ENCODE measurements at places on chromosomes 7 and 10. TPM values are rescaled to one million over a fixed set of nuclear protein-coding genes. Genes with fewer than 3 reads are reported as not detected.
A peak's percentile ranks its signal among the peaks of the same experiment; 100 is the strongest.

TBX20 gene
- 3.2 TPM for total RNA-seq

DNA sequence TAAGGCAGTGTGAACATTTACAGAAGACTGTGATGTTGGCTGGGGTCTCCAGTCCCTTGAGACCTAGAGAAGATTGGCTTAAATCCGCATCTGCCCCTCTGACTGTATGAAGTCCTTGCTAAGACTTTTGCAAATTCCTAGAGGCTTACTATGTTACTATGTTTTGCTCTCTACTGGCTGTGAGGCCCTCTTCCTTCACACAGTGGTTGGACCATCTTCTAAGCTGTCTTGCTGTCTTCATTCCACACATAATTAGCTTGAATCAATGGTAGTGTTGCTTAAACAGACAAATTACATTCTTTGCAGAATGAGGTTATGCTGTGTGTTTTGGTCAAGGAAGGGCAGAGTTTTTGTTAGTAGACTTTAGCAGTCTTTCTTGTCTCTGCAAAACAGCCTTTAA lies 658.0 kb downstream of the TYW1 start:
- H3K27ac ChIP-seq = no peak overlapping the region
- no peaks in the 10 kb centered on the region for H3K27me3 ChIP-seq
- no peak for DNase-seq
- no peaks in the 10 kb centered on the region for H3K36me3 ChIP-seq
- no peaks in the 10 kb centered on the region for H3K4me1 ChIP-seq
- H3K4me3 ChIP-seq = no peak overlapping the region

DNA sequence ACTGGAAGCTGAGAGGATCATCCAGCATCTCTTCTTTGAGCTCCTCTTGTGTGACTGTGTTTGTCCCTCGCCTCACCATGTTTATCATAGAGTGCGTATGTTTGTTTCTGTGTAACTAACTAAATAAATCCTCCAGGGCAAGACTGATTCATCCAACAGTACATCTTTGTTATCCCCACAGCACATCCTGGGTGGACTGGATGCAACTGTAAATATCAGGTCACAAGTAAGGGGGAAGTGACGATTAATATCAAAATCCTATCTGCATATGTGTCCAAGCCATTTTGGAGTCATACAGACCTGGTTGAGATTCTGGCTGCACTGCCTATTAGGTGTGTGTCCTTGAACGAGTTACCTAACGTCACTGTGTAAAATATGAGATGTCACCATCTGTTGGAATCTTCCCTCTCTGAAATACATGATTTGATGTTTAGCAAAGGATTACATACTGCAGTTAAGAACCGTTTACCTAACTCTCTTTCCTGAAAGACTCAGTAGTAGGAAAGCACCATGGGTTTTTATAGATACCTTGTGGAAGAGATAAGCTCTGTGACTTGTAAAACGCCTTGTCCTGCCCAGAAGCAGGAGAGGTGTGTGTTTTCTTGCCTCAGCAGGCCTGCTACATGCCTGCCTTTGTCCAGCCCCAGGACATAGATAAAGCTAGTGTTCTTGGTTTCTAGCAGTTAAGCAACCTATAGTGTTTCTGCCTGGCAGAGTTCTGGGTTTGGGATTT lies 25.8 kb downstream of the WBP1L start:
- no peaks in the 10 kb centered on the region for H3K36me3 ChIP-seq
- peaks cover 20% of the 10 kb centered on the region for H3K4me1 ChIP-seq
- peak overlapping the region; percentile 33 for H3K27ac ChIP-seq
- no peak overlapping the region for H3K4me3 ChIP-seq
- peak; percentile 76 for DNase-seq

AKR1C1 gene
- 0.81 TPM for total RNA-seq

LIPK gene
- not detected for total RNA-seq

GRCh38 chr7:7790041-7790741 lies 71.8 kb upstream of the RPA3 start:
- no peak for DNase-seq
- H3K27ac ChIP-seq = no peak overlapping the region

GRCh38 chr10:43225787-43226153 lies 41.1 kb downstream of the RASGEF1A start:
- no peaks in the 10 kb centered on the region for H3K36me3 ChIP-seq
- no peak overlapping the region for H3K4me3 ChIP-seq
- H3K4me1 ChIP-seq = no peaks in the 10 kb centered on the region

DNA sequence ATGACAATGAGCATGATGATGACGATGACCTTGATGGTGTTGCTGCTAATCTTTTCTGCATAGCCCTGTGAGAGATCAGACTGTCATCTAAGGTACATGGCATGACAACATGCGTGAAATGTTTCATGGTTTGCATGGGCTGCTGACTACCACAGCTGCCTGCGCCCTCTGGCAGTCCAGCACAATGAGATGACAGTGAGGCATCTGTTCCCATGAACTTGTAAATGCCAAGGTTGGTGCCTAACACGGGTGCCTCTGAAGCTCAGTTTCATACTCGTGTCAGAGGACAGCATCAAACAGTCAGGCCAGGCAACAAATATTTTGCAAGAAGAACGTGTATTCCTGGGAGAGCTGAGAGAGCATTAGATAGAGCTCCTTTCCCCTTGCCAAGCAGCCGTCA lies 122.0 kb upstream of the PRKCQ start:
- no peak overlapping the region for H3K27ac ChIP-seq
- no peak overlapping the region for H3K4me3 ChIP-seq
- peaks cover 14% of the 10 kb centered on the region for H3K4me1 ChIP-seq
- no peaks in the 10 kb centered on the region for H3K36me3 ChIP-seq
- no peak for DNase-seq

ERV3-1 gene
- 1.5 TPM for total RNA-seq

- H3K36me3 ChIP-seq = no peaks in the 10 kb centered on the region
- H3K27ac ChIP-seq = no peak overlapping the region
- H3K27me3 ChIP-seq = no peaks in the 10 kb centered on the region
- no peak for DNase-seq
- no peak overlapping the region for H3K4me3 ChIP-seq
Measured at GRCh38 chr7:152574892-152575548, 100.9 kb downstream of the XRCC2 start.

- no peak within 1 kb of the TSS for H3K27ac ChIP-seq
- H3K4me3 ChIP-seq = no peak within 1 kb of the TSS
- no peaks in the 10 kb centered on the region for H3K4me1 ChIP-seq
- DNase-seq = no peak
- no peaks in the 10 kb centered on the region for H3K27me3 ChIP-seq
Measured at GRCh38 chr10:72954596-72955554, at the start of gene PLA2G12B. TSS of gene PLA2G12B (minus strand) at chr10:72954806. CDS start at chr10:72954685, 121 bp downstream.

GRCh38 chr7:27611059-27611458 lies 51.6 kb downstream of the HIBADH start:
- no peak overlapping the region for H3K27ac ChIP-seq
- H3K4me1 ChIP-seq = peaks cover 41% of the 10 kb centered on the region
- no peak for DNase-seq
- peaks cover 6% of the 10 kb centered on the region for H3K36me3 ChIP-seq
- no peaks in the 10 kb centered on the region for H3K27me3 ChIP-seq
- no peak overlapping the region for H3K4me3 ChIP-seq

DNA sequence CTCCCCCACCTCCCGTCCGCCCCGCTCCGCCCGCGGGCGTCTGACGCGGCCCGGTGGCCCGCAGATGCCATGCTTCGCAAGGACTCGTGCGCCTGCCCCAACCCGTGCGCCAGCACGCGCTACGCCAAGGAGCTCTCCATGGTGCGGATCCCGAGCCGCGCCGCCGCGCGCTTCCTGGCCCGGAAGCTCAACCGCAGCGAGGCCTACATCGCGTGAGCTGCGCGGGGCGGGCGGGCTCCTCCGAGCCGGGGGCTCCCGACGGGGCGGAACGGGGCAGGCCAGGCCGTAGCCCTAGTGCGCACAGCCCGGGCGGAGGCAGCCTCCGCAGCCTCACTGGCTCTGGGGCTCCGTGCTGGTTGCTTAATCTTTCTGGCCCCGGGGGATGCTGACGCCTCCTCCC lies 2.8 kb downstream of the ASIC3 start:
- H3K36me3 ChIP-seq = no peaks in the 10 kb centered on the region
- no peak overlapping the region for H3K4me3 ChIP-seq
- DNase-seq = no peak
- peaks cover 10% of the 10 kb centered on the region for H3K27me3 ChIP-seq

GRCh38 chr7:77217474-77218185 lies 18.0 kb upstream of the FGL2 start:
- no peaks in the 10 kb centered on the region for H3K27me3 ChIP-seq
- no peaks in the 10 kb centered on the region for H3K4me1 ChIP-seq
- no peak overlapping the region for H3K4me3 ChIP-seq
- no peaks in the 10 kb centered on the region for H3K36me3 ChIP-seq
- H3K27ac ChIP-seq = no peak overlapping the region

DNA sequence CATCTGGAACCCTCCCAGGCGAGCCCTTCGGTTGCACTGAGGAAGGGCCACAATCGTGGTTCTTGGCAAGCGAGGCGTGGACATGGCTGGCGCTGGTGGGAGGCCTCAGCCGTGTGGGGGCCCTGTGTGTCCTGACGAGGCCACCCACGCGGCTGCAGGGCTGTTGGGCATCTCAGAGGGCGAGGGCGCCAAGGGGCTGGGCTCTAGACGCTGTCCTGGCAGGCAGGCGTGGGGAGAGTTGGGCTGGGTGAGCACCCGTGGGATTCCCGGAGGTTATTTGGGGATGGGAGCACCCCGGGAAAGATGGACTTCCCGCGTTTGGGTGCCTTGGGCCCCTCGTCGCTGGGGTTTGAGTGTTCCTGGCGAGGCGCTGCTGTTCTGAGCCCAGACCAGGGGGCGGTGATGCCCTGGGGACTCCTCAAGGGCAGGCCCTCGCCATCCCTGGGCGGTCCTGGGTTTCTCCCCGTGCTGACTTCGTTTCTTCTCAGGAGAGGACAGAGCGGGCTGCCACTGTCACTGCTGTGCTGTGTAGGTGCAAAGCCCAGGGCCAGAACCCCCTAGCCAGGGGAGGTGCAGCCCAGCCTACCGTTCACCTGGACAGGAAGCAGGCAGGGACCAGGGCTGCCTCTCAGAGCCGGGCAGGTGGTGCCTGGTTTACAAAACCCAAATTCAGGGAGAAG lies 87.2 kb downstream of the DNAJB6 start:
- H3K4me1 ChIP-seq = no peaks in the 10 kb centered on the region

GRCh38 chr10:78169214-78169613 lies 135.6 kb downstream of the RPS24 start:
- no peak overlapping the region for H3K27ac ChIP-seq
- DNase-seq = no peak
- H3K4me1 ChIP-seq = peaks cover 13% of the 10 kb centered on the region
- no peaks in the 10 kb centered on the region for H3K36me3 ChIP-seq
- no peaks in the 10 kb centered on the region for H3K27me3 ChIP-seq
- no peak overlapping the region for H3K4me3 ChIP-seq

- no peaks in the 10 kb centered on the region for H3K36me3 ChIP-seq
- DNase-seq = no peak
- no peak overlapping the region for H3K4me3 ChIP-seq
- H3K27me3 ChIP-seq = no peaks in the 10 kb centered on the region
- peaks cover 8% of the 10 kb centered on the region for H3K4me1 ChIP-seq
Measured at GRCh38 chr10:109929501-109930219, 6.3 kb upstream of the XPNPEP1 start.

DEPP1 gene
- total RNA-seq = 6.8 TPM

DNA sequence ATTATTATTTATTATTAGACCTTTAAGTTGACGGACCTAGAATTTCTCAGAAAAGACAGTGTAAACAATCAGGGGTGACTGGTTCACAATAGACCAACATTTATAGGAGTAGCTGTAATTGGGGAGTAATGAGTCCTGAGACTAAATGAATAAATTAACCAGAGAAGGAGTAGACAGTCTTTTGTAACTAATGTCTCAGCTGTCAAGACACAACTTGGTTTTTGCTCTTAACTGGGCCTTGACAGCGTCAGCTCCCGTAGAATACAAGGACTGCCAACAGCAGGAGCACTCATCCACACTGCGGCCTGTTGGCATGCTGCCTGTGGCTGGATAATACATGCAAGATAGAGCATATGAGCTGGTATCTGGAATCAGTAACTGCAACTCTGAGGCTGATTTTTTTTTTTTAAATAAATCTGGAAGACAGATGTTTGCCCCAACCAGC lies 123.9 kb downstream of the CACNA2D1 start:
- H3K36me3 ChIP-seq = no peaks in the 10 kb centered on the region
- DNase-seq = peak; percentile 57

GRCh38 chr7:7705318-7705717 lies 13.1 kb downstream of the RPA3 start:
- no peak overlapping the region for H3K27ac ChIP-seq
- no peak overlapping the region for H3K4me3 ChIP-seq
- no peaks in the 10 kb centered on the region for H3K36me3 ChIP-seq
- H3K4me1 ChIP-seq = peaks cover 9% of the 10 kb centered on the region
- H3K27me3 ChIP-seq = no peaks in the 10 kb centered on the region

DNA sequence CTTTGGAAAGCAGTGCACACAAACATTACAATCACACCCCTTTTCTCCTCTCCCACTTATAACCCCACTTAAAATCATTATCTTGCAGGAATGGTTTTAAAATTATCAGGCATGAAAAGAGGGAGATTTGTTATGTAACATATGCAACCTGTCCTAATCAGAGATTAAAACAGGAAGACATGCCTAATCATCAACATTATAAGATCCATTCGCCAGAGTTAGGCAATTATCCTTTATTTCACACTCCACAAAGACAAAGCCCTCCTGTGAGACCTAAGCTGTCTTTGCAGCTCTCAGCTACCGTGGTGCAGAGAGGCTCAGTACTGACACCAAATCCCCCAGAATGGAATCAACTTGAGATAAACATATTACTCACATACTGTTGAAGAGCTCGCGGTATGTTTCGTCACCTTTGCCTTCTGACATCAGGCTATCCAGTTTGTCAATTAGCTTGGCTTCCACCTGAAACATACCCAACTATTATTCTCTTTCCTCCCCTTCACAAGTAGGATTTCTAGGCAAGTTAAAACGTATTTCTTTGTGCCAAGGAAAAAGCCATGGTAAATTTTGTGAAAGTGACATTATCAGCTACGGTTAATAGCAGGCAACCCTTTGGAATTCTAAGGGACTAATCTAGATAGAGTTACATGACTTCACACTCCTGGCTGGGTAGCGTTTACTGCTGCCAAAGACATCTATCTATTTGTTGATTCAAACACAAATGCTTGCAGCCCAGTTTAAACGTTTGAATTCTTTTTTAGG lies 226.2 kb upstream of the IMMP2L start:
- no peaks in the 10 kb centered on the region for H3K4me1 ChIP-seq
- no peak overlapping the region for H3K4me3 ChIP-seq
- no peaks in the 10 kb centered on the region for H3K27me3 ChIP-seq
- H3K27ac ChIP-seq = no peak overlapping the region

- H3K4me3 ChIP-seq = no peak overlapping the region
- no peak for DNase-seq
- H3K27me3 ChIP-seq = no peaks in the 10 kb centered on the region
- no peak overlapping the region for H3K27ac ChIP-seq
Measured at GRCh38 chr7:78734626-78735025, 718.8 kb downstream of the MAGI2 start.

- H3K4me1 ChIP-seq = no peaks in the 10 kb centered on the region
- no peak for DNase-seq
- no peaks in the 10 kb centered on the region for H3K36me3 ChIP-seq
- H3K27me3 ChIP-seq = no peaks in the 10 kb centered on the region
Measured at GRCh38 chr10:15670880-15671279, 48.8 kb downstream of the ITGA8 start.

SMO gene
- total RNA-seq = 14.3 TPM

GRM3 gene
- not detected for total RNA-seq

DNA sequence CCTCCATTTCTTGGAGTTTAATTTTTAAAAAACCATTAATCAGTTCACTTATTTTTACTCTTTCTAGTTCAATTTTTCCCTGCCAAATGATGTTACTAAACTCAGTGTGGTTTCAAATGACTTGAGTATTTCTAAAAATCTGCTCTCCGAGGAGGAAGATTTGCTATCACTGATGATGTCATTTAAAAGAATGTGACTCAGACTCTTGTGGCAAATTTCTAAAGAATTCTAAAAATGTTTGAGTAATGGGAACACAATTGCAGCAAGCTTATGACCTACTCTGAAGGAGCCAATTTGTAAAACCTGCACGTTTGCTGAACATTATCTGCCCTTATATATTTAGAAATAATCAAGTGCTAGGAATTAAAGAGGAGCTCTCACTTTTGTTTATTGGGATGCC lies 88.6 kb downstream of the SPAG6 start:
- H3K36me3 ChIP-seq = no peaks in the 10 kb centered on the region
- peaks cover 67% of the 10 kb centered on the region for H3K4me1 ChIP-seq
- peak; percentile 81 for DNase-seq

Data from SJSA1 (cell line).